ENCODE measurements at places on chromosomes 3 and 15.

DNA sequence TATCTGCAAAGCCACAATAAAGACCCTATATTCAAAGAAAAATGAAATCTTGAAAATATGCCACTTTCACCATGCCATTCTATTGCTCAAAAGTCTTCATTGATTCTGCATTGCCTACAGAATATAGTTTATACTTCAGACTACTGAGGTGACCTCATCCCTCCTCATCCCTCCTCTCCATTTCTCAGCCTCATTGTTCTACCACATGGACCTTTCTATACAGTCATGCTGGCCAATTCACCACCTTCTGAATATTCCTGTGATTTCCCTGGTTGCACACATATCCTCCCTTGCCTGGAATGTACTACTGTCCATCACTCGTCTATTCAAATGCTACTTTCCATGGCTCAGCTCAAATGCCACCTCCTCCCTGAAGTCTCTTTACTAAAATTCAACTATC lies 3.5 kb upstream of the COL8A1 start:
- DNase-seq: no peak

DNA sequence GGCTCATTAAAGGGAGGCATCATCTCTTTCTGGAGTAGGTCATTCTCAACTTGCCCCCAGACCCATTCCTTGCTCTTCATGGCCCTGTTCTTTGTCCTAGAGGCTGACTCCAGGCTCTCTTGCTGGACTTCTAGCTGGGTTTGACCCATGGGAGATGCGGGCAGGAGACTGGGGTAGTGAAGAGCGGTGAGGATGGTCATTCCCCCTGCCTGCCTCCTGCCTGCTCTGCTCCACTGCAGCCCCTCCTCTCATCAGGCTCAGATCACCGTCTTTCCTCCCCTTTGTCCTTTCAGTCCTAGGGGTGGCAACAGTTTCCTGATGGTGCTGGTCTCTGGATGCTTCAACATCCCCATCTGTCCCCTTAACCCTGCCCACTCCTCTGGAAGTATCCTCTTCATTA lies 170.9 kb downstream of the ABHD5 start:
- DNase-seq: no peak

GRCh38 chr3:56890448-56891091 lies 88.8 kb upstream of the ARHGEF3 start:
- no peak for DNase-seq

GRCh38 chr3:107855710-107856109 lies 235.1 kb downstream of the CD47 start:
- no peak for DNase-seq

- DNase-seq: no peak
Observed at GRCh38 chr15:93088200-93088980, 621 bp downstream of the RGMA start.

- no peak for DNase-seq
Observed at GRCh38 chr15:99486371-99487336, 79.1 kb upstream of the MEF2A start.

GRCh38 chr3:50237754-50238548 lies 1.9 kb downstream of the GNAI2 start:
- peak; percentile 68 for DNase-seq

GRCh38 chr15:82554351-82554750 lies 14.1 kb upstream of the RPS17 start:
- no peak for DNase-seq

DNA sequence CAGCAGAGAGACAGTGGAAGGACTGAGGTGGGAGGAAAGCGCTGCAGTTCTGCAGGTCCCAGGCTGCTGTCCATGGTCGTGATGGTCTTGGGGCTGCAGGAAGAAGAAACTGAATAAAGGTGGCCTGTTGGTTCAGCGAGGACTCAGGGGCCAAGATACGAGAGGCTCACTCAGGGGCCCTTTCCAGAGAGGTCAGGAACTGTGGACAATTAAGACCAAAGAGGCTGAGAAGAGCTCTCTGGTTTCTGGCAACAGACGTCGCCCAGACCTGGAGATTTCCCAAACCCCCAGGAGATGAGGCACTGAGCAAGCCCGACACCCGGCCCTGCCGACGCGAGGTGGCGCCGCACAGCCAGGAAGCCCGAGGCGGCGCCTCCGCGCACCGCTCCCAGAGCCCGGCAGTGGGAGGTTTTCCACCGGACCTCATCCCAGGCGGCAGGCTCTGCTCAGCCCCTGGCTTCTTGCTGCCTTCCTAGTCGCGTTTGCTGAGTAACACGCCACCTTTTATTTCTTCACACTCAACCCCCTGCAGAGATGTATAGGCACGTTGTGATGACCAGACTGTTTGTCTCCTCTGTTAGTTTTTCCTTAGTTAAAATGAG lies 56.4 kb upstream of the ARRDC4 start:
- DNase-seq: no peak

DNA sequence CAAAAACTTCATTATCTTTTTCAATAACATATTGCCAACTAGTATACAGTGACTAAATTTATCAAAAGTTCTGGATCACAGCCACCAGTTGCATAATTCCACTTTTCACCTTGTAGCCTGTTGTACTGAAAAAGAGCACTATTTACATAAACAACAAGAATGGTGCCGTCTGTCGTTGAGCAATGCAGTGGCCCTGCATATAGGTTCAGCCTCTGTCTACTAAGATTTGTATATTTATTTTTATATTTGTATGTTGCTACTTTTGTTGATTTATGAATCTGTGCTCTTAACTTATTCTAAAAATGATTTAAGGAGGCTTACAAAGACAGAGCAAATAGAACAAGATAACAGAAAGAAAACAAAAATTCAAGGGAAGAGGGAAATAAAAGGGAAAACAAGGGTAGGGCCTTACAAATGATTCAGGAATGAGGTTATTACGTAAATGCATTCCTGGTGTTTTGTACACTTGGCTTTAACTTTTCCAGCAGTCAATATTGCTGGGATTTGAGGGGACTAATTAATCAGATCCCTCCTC lies 257.6 kb upstream of the STT3B start:
- DNase-seq: no peak

- DNase-seq: no peak
Observed at GRCh38 chr15:86101818-86102217, 22.1 kb downstream of the AGBL1 start.

DNA sequence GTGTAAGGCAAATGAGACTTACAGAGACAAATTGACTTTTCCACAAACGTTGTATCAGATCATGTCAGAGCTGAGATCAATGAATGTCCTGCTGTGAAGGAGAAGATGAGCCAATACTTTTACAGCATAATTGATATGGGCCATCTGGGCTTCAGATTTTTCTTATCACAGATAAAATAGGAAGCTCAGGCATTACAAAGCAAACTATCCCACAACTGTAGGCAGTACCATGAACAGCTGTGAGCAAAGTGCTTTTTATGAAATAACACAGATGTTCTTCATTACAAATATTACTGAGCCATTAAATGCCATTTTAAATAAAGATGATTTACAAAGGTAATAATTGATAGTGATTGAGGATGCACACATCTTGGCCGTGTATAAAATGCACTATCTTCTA lies 852.3 kb downstream of the OTOL1 start:
- DNase-seq: no peak

- DNase-seq: no peak
Observed at GRCh38 chr3:11154953-11155325, 646 bp downstream of the HRH1 start.

DNA sequence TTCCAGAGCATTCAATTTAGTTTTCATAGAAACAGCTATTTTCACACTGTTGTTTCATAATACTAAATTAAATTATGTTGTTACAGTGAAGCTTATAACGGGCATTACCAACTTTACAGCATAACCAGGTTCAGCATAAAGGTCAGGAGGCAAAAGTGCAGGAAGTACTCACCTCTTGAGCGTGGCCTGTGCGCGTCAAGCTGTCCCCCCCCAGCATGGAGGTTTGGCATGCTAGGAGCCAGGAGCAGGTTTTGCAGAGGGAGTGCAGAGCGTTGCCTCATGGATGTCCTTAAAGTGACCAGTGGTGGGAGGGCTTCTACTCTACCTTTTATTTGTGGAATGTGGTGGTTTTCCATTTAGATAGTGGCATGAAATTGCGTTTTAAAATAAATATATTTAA lies 104.4 kb downstream of the EEFSEC start:
- DNase-seq: no peak

DNA sequence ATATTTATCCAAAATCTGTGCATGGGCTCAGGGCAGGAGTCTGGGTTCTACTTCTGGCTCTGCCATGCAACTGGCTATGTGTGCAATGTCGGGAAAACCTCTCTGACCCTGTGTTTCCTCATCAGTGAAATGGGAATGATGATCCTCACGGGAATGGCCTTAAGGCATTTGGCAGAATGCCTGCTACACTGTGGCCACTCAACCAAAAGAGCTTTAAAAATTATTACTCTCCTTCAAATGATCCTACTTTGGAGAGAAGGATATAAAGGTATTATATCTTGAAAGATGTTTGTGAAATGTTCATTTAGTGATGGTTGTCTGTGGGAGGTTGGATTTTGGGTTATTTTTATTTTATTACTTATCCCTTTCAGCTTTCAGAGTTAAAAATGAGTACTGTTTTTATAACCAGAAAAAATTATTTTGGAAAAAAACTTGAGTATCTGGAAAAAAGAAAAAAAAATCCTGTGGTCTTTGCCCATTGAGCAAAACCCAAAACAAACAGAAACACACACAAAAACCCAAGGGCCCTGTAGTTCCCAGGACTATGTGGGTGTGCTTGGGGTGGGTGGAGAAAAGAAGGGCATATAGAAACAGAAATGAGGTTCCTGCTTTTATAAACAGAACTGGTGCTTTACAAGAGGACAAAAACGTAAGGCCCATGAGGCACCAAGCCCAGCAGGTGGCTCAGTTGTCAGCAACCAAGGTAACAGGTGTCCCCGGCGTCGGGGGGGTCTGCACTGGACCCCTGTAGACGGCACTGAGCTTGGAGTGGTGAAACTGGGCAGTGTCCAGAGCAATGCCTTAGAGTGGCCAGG lies 22.0 kb downstream of the RGMA start:
- DNase-seq: no peak

DNA sequence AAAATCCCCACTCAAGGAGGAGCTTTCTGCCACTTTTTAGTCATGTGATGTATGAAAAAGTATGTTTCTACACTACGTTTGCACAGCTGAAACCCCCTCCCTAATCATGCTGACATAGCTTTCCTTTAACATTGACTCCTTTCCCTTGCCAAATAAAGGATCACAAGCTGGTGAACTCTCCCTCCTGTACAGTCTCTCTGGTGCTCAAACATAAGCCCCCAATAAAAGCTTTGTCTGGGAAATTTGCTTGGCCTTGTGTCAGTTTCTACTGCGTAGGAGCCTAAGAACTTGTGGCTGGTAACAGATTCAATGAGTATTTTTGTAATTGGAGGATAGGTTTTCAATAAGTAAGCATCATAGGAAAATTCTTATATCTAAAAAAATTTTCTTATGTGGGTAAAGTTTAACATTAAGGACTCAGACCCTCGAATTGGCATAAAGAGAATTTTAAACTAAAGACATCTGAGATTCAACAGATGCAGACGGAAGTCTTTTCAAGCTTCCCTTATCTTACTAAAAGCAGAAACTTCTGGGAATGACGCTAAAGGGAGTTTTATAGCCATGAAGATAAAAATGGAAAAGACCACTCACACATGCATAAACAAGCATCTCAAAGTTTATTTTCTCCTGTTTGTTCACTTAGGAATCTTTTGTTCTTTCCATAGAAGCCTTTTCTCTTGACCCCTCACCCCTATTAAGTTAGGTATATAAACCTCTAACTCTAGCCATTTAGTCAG lies 44.1 kb upstream of the P2RY1 start:
- no peak for DNase-seq

DNA sequence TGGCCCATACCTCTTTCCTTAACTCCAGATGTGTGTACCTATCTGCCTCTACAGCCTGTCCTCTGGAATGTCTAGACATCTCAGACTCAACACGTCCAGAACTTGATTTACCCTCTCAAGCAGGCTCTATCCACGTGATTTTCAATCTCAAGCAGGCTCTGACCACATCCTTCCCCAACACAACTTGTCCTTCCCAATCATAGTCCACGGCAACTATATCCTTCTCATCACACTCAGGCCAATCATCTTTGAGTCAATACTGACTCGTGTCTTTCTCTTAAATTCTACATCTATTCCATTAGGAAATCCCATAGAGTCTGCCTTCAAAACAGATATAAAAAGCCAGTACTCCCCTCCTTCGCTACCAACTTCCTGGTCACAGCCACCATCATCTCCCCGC lies 70.4 kb downstream of the FOXP1 start:
- DNase-seq: no peak

- DNase-seq: no peak
Observed at GRCh38 chr3:37793889-37794591, 67.6 kb upstream of the CTDSPL start.

GRCh38 chr3:154932633-154933032 lies 147.5 kb upstream of the MME start:
- DNase-seq: no peak

- no peak for DNase-seq
Observed at GRCh38 chr3:7567160-7567559, 706.2 kb downstream of the GRM7 start.

GRCh38 chr15:38696109-38696727 lies 131.6 kb upstream of the RASGRP1 start:
- no peak for DNase-seq

- no peak for DNase-seq
Observed at GRCh38 chr3:9301091-9301490, 51.6 kb upstream of the SRGAP3 start.

DNA sequence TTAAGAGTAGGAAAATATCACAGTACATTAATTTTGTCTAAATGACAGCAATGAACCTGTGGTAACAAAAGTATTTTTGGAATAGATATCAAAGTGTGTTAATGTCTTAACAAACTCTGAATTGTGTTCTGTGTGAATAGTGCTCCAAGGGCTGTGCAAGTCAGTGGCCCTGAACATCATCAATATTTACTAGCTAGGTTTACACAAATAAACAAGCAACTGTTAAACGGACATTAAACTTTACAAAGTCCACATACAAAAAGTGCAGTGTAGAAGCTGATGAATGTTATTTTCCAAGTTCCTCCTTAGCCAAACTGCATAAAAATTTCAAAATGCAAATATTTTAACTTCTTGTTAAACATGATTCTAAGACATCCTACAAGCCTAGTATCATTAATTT lies 2.1 kb upstream of the GTF2A2 start:
- no peak for DNase-seq

DNA sequence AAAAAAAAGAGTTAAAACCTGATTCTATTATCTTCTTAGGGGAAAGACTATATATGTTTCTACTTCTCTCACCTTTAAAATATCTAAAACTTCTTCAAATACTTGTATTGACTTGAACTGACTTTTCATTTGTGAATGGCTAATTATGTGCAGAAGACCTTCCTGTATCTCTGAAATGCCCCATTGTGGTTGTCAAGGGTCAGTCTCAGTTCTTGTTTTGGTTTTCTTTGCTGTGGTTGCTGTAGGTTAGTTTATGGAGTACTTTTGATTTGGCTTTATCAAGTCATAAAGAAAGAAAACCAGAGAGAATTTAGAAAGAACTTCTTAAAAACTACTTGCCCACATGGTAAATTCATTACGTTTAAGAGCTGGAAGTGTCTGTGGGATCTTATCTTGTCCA lies 345.3 kb upstream of the POU1F1 start:
- DNase-seq: no peak

DNA sequence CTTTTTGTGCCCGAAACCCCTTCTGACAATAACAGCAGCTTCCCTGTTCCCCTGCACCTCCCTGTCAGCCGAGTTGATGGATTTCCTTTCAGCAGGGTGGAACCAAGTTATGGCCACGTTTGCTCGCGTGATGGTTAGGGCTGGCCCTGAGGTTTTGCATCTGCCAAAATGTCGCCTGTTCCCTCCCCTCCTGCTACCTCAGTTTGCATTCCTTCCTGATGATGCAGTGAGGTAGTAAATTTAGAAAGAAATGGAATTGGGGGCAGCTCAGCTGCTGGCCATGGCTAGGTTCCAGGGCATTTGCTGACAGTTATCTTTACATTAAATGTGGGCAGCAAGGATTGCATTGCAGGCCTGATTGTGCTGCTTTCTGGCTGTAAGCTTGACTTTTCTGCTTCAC lies 13.2 kb downstream of the LIMD1 start:
- DNase-seq: no peak
